NCI-H446 (cell line): ENCODE measurements at places on chromosomes 13 and 19.

- no peak for DNase-seq
Observed at GRCh38 chr13:79456656-79457365, 24.1 kb upstream of the NDFIP2 start.

DNA sequence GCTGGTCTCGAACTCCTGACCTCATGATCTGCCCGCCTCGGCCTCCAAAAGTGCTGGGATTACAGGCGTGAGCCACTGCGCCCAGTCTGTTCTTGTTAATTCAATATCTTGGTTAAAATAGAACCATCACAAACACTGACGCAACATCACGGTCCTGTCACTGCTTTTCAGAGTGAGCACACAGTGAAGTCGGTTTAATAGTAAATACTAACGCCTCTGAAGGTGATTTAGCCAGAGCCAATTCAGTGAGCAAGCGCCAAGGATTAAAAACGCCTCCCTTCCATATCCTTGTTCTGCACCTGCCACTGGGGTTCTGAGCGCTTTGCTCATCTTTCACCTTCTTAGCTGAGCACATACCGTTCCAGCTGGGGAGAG is 30.3 kb downstream of the LAMP1 start:
- DNase-seq, result no peak

DNA sequence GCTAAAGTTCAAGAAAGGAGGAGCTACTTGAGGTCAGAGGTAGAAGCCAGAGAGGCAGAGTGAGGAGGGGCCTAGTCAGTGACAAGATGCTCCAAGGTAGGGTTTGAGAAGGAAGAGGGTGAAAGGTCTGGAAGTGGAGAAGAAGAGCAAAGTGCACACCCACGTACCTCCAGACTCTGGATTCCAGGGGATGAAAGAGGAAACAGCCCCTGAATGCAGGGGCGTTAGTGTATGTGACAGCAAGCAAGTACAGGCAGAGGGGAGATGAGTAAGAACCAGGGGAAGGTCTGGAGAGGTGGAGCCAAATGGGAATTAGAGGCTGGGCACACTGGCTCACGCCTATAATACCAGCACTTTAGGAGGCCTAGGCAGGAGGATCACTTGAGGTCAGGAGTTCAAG is 8.7 kb downstream of the RPS28 start:
- DNase-seq, result no peak

- no peak for DNase-seq
Observed at GRCh38 chr13:33487575-33488243, 202.2 kb upstream of the STARD13 start.

DNA sequence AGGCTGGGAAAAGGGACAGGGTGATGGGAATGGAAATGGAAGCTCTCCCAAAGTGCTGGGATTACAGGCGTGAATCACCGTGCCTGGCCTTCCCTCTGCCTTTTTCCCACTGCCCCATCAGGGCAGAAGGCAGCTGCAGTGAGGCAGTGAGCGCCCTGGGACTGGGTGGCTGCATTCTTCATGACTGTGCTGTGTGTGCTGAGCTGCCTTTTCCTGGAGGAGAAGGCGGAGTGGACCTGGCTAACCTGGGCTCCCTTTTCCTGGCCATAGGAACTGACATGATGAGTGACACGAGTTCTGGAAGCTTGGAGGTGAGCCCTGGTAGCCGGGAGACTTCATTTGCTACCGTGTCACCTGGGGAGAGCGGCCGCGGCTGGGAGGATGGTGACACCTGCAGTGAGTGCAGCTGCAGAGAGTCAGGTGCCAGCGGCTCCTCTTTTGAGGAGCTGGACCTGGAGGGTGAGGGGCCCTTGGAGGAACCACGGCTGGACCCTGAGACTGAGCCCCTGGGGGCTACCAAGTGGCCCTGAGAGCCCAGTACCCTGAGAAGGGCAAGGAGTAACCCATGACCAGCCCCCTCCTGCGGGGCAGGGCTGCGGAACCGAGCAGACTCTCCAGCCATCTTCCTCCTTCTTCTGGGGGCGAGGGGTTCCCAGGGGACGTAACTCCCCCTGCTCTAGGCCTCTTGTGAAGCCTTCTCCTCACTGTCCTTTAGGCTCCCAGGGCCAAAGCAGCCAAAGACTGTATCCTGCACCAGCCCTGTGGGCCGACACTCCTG is 26.3 kb upstream of the ZNF492 start:
- no peak for DNase-seq

GRCh38 chr19:40578442-40578908 is 1.8 kb downstream of the SHKBP1 start:
- peak; percentile 26 for DNase-seq

- DNase-seq, result no peak
Observed at GRCh38 chr13:28837111-28837510, 17.0 kb downstream of the MTUS2 start.

- DNase-seq, result no peak
Observed at GRCh38 chr13:41471785-41472184, 14.4 kb downstream of the RGCC start.

GRCh38 chr13:84997858-84998257 is 801.4 kb downstream of the SLITRK6 start:
- DNase-seq, result no peak

DNA sequence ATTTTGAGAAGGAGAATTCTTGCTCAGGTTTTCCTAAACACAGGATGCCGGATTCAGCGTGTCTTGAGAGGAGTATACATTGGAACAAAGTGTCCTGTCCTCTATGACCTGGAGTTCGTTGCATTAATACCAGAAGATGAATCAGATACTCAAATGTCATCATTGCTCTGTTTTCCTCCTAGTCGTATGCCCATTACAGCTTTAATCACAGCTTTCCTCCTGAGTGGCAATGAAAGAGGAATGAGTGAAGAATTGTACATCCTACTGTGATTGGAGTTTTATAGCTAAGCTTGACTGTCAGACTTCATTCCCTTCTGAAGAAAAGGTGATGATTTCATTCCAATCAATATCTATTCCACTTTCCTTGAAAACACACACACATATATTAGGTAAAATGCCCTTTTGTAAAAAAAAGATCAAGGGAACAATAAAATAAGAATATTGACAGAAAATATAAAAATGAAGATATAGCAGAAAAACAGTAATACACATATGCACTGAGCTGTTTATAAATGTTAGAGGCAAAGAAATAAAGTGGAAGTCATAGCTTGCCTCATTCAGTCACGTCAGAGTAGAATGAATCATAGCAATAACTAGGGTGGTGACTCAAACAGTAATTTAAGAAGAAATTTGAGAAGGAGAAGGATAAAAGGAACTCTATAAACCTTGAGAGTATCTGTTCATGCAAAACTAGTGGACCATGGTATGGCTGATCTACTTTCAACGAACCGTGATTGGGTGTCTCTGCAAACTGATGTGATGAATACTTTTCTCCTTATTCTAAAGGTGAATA is 501.5 kb downstream of the SUCLA2 start:
- no peak for DNase-seq

DNA sequence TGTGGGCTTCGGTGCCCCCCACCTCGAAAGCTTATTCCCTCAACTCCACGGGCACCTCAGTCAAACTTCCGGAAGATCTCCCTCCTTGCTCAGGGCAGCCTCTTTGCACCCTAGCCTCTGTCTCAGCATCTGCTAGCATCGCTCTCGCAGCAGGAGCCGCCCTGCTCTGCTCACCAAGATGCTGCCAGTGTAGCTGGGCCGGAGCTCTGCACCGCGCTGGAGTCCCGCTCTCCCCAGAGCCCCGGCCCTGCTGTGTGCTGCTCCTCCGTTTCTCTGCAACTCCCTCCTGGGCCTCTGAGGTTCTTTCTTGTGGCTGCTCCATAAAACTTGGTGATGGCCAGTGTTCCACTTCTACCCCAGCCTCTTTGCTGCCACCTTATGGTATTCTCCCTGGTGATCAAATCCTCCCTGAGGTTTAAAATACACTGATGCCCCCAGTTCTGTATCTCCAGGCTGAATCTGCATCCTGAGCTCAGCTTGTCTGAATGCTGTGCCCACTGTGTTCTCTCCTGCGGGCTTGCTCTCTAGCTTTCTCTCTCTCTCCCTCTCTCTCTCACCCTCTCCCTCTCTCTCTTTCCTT is 198.0 kb downstream of the UQCRFS1 start:
- no peak for DNase-seq

- no peak for DNase-seq
Observed at GRCh38 chr19:56969156-56969555, 128.6 kb upstream of the PEG3 start.

- DNase-seq, result no peak
Observed at GRCh38 chr19:54063350-54064116, at the start of gene VSTM1. Gene VSTM1 (minus strand): TSS chr19:54063897. CDS start chr19:54063777, 120 bp downstream.

- no peak for DNase-seq
Observed at GRCh38 chr13:98313922-98314292, 136.8 kb upstream of the RNF113B start.

GRCh38 chr19:4233282-4233853 is 4.0 kb downstream of the EBI3 start:
- peak; percentile 8 for DNase-seq

- peak; percentile 15 for DNase-seq
Observed at GRCh38 chr19:5154129-5154798, 185.4 kb downstream of the KDM4B start.
